Adrenal gland (tissue), 19 donors: ENCODE measurements at places on chromosomes 5 and 9. TPM values are rescaled to one million over a fixed set of nuclear protein-coding genes. Genes with fewer than 3 reads are reported as not detected.

DNA sequence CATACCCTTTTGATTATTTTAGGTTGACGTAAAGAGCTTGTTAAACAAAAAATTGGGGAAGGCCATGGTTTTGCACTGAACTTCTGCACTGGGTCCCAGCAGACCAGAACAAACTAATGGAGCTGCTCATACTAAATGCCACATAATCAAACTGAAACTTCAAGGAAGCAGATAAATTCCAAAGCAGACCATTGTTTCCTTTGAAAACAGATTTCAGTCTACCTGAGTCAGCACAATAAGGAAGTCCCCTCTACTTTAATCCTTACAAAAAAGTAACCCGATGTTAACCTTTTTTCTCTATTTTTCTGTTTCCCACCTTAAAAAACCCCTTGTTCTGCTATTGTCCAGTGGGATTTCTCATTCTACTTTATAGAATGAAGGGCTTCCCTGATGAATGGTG lies 39.2 kb downstream of the WDR36 start:
- H3K27ac ChIP-seq = no peak overlapping the region
- H3K36me3 ChIP-seq = peaks cover 5% of the 10 kb centered on the region
- no peak for DNase-seq

CCDC192 gene
- total RNA-seq = not detected

DNA sequence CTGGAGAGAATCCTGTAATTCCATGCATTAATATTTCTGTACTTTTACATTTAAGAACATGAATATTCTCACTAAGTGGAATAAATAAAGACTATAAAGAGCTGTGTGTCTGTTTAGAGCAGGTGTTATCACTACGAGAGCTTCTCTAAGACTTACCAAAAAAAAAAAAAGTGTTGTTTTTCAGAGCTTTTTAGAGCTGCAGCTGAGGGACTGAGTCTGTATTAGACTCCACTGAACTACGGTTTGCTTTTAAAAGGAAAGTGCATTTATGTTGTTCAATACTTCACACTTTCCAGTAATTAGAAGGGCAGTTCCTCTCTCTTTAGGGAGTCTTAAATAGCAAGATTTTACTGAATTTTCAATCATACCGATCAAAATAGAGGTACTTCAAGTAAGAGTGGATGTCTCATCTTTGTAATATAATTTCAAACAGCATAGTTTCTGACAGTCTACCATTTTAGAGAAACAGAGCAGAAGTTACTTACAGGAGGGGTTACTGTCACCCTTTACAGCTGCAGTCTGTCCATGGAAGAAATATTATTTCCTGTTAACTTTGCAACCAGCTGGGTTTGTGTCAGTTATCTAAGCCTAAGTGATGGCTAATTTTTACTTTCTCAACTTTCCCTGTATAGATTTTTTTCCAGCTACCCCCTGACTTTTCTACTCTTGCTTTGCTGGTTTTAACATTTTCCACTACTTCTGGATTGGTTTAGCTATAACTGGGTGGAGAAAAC lies 2.4 kb downstream of the SYK start:
- H3K27me3 ChIP-seq = peaks cover 32% of the 10 kb centered on the region
- H3K4me1 ChIP-seq = no peaks in the 10 kb centered on the region
- no peak overlapping the region for H3K27ac ChIP-seq
- no peak for DNase-seq

SPEF2 gene
- total RNA-seq = 13.3 TPM

DNA sequence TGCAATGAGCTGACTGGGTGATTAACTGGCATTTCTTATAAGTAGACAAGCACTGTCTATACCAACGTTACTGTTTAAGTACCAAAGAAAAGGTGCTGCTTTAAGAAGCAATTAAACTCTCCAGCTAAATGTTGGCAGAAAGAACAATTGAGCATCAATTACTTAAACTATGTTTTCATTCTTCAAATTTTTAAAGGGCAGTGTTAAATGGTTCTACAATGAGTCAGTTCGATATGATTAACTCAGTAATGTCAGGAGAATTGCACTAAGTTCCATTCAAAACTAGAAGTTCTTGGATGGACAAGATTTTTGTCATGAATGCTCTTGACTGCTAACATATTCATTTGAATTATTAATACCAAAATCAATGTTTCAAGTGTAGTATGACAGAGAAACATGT lies 593.7 kb downstream of the DNAH5 start:
- no peaks in the 10 kb centered on the region for H3K36me3 ChIP-seq
- DNase-seq = no peak
- no peak overlapping the region for H3K27ac ChIP-seq
- no peak overlapping the region for H3K4me3 ChIP-seq

GRCh38 chr5:1090538-1090937 lies 21.3 kb downstream of the SLC12A7 start:
- no peak overlapping the region for H3K4me3 ChIP-seq
- no peaks in the 10 kb centered on the region for H3K4me1 ChIP-seq
- H3K27ac ChIP-seq = no peak overlapping the region
- no peaks in the 10 kb centered on the region for H3K36me3 ChIP-seq
- no peaks in the 10 kb centered on the region for H3K27me3 ChIP-seq

CATSPER3 gene
- 0.36 TPM for total RNA-seq

DNA sequence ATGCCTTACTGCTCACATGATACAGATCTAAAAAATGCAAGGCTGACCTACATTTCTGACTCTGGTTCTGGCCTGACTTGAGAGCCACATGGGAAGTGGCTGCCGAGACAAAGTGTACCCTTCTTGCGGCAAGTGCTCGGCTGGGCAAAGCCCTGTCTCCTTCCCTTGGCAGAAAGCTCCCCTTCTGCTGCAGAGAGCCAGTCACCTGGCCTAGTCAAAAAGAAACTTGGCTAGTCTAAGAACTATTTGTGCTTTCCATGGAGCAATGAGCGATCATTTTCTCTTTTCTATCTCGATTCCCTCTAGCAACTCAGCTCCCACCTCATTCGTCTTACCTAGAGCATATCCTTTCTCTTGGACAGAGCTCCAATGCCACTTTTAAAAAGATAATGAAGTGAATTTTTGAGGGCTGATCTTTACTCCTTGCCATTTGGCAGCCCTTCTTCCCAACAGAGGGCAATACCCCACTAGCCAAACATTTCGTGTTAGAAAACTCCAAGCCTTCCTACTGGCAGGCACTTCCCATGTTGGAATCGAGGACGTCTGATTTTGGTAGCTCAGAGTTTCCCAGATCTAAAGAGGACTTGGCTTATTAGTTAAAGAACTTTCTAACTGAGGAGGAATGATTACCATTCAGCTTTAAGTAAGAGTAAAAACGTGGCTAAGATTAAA lies 108.1 kb upstream of the PRRC1 start:
- no peak overlapping the region for H3K27ac ChIP-seq
- DNase-seq = no peak
- no peaks in the 10 kb centered on the region for H3K4me1 ChIP-seq

DNA sequence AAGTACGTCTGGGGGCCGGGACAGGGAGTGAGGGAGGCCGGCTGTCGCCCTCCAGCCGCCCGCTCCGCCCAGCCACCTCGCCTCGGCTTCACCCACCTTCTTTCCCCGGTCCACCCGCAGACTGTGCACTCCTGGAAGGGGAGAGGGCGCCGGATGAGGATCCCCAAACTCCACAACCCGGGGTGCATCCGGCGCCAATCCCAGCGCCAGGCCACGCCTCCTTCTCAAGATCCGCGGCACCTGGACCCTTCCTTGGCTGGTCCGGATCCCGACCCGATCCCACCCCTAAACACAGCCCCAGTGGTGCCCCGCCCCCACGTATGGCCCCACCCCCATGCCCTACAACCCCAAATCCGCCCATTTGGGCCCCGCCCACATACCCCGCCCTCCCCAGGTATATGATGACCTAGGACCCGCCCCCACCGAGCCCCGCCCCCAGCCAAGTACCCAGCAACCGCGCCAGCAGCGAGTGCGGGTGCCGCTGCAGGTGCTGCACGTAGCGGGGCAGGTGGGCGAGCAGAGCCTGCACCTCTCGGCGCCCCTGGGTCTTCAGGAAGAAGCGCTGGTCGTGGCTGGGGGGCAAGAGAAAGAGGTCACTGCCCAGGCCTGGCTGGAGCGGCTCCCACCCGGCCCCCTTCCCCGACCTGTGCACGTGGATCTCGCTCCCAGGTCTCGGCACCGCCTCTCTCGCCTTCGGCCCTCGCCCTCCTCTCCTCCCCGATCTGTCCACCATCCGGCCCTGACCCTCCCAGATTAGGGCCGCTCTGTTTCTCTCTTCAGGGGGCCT lies 3.2 kb downstream of the PIP5KL1 start:
- H3K27me3 ChIP-seq = peaks cover 28% of the 10 kb centered on the region
- DNase-seq = no peak
- peaks cover 32% of the 10 kb centered on the region for H3K4me1 ChIP-seq
- H3K4me3 ChIP-seq = no peak overlapping the region

PSMD5 gene
- total RNA-seq = 29.3 TPM

DNA sequence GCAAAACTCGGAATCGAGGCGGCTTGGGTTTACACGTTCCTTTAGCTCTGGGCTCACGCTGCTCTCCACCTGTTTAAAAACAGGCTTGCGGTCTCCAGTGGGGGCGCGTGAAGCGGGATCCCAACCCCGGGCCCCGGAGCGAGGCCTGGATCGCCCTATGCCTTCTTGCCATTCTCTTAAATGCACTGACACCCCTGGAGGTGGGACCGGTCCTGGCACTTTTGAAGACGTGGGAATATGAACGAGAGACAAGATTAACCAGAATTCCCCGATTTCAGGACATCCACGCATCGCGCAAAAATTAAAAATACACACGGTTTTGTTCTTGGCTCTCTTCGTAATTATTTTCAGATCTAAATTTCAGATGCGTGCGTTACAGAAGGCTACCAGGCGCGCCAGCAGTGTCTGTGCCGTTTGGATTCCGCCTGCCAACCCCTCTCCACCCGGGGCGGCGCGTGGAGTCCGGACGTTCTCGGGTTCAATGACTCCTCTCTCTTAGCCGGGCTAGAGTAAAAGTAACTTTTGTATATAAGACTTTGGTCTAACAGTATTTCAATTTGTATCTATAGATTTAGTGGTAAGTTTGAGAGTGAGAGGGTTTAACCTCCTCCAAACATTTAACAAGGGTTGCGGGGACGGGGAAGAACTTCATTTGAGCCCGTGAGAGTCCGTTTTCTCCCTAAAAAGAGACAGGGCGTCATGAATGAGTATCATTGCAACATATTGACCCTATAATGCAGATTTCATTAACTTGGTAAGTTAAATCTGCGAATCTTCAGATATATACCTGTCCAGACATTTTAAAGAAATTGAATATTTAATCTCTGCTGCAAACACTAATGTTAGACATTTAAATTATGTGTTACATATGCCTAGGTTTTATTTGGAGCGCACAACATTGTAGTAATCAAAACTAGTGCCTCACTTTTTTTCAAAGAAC lies 3.8 kb downstream of the FOXD1 start:
- no peak overlapping the region for H3K4me3 ChIP-seq
- H3K36me3 ChIP-seq = no peaks in the 10 kb centered on the region
- peaks cover 82% of the 10 kb centered on the region for H3K27me3 ChIP-seq

- DNase-seq = no peak
- H3K4me3 ChIP-seq = no peak overlapping the region
- H3K4me1 ChIP-seq = no peaks in the 10 kb centered on the region
- no peaks in the 10 kb centered on the region for H3K27me3 ChIP-seq
- H3K27ac ChIP-seq = no peak overlapping the region
- no peaks in the 10 kb centered on the region for H3K36me3 ChIP-seq
These were observed 598.4 kb downstream of the CHSY3 start for GRCh38 chr5:130502702-130503101.

GRCh38 chr9:78196258-78196657 lies 39.6 kb upstream of the CEP78 start:
- H3K27me3 ChIP-seq = no peaks in the 10 kb centered on the region
- H3K36me3 ChIP-seq = no peaks in the 10 kb centered on the region
- DNase-seq = no peak
- no peaks in the 10 kb centered on the region for H3K4me1 ChIP-seq
- H3K27ac ChIP-seq = no peak overlapping the region
- no peak overlapping the region for H3K4me3 ChIP-seq
